Fibroblast of villous mesenchyme (primary cell): ENCODE measurements at places on chromosomes 5 and 9.
A peak's percentile ranks its signal among the peaks of the same experiment; 100 is the strongest.

DNA sequence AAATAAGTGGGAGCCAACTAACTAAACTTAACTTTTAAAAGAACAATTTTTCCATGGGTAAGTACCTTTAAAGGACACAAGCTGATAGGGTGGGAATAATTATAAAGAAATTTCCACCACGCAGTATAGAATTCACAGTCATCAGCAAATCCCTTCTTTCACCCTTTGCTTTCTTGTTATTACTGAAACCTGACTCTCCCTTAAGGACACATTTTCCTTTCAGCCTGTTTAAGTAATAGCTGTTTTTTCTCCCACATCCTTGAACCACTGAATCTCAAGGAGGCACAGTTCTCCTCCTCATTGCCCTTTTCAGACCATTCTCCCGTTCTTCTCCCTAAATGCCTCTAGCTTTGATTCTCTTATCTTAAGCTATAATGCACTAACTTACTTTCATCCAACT, 6.3 kb downstream of the C5orf15 start:
- DNase-seq: peak; percentile 16

GRCh38 chr9:99680191-99680590, 141.5 kb upstream of the NR4A3 start:
- DNase-seq: peak; percentile 3

DNA sequence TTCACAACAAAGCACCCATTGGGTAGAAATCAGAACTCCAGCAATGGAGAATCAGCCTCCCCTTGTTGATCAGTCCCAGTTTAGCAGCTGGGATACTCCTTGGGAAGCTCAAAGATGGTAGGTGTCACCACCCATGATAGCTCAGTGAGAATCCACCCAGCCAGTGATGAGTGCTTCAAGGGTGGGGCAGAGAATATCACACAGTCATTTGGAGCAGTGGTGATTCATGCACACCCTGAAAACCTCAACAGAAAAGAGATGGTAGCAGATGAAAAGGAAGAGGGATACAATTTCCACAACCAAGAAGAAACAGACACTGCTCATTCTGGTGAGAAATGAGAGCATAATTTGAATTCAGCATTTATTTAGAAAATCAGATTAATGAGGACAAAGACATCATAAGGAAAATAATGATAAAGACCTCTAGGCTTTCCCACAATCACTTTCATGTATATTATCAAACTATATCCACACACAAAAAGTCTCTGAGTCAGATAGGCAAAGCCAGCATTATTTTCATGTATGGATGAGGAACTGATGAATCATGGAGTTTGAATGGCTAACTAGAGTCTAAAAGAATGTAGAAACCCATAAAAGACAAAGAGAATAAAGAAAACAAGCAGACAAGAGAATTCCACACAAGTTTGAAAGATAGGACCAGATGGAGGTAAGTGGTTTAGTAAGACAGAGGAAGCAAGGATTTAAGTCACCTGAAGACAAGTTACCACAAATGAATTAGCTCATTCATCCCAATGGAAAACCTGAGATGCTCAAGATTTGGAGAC, 82.9 kb downstream of the FEM1C start:
- DNase-seq: peak; percentile 56

DNA sequence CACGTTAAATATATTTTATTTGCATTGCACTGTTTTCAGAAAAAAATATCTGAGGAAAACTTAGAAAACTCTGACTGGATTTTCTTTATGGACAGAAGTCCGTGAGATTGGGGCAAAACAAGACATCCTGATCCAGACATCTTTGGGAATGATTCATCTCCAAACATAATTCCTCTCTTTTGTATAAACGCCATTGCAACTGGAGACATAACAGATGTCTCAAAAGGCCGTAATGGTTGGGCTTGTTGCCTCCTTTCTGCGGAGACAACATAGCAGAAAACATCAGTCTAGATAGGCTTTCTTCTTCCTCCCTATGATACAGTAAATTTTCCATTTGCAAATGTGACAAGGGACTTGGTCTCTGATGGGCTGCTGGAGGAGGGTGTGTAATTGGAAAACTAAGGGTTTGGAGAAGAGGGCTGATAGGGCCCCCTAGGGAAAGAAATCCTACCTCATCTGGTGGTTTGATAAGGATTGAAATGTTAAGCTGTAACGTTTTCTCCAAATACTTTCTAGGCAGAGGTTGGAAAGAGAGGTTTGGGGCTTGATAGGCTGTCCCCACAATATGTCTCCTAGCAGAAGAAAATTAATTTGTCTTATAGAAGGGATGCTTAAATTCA, 631.5 kb upstream of the ST8SIA4 start:
- DNase-seq: no peak

GRCh38 chr5:62231576-62231975, 74.4 kb upstream of the KIF2A start:
- no peak for DNase-seq

DNA sequence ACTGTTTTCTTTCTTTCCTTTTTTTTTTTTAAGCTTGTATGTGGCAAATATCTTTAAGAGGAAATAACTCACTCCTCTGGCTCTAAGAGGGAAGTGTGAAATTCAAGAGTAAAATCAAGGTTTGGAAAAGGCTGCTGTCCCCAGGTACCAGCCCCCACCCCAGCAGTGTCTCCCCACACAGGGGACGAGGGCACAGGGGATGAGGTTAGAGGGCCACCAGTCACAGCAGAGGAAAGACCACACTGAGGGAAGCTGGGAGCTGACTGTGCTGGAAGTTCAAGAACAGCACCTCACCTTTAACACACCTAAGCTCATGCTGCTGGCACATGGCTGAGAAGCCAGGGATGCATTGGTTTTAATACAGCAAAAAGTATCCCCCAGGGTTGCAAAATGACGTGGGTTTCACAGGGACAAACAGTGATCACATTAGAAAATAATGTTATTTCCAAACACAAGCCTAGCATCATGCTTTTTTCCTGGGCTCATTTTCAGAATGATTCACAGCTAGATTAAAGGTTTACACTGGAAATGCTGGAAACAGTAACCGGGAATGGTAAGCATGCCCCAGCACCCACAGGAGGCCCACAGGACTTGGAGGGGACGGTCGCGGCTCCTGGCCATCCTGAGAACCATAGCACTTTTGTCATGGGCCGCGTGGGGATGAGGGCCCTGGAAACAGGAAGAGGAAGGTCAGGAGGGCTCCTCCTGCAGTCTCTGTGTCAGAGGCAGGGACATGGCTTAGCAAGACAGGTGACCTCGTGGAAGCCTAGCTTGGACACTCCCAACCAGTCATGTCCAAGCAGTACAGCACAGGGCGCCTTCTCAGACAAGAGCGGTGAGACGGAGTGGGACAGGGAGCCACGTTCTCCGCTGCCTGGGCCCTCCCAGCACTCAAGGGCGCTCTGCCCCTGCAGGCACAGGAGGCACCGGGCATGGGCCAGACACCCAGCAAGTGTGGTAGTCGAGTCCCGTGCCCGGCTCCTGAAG, 6.9 kb downstream of the LPCAT1 start:
- DNase-seq: peak; percentile 71

DNA sequence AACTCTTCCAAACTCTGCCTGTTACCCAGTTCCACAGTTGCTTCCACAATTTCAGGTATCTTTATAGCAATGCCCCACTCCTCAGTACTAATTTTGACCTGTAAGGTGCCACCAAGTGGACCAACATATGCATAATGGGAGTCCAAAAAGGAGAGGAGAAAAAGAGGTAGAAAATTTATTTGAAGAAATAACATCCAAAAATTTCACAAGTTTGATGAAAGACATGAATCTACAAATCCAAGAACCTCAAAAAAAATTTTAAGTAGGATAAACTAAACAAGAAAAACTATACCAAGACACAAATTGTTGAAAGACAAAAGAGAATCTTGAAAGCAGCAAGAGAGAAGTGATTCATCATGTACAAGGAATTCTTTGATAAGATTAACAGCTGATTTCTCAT, 79.8 kb downstream of the BARX1 start:
- DNase-seq: no peak

GRCh38 chr9:105154723-105155191, 89.7 kb upstream of the SLC44A1 start:
- peak; percentile 83 for DNase-seq

- DNase-seq: peak; percentile 20
Measured at GRCh38 chr9:95332860-95333259, 15.4 kb upstream of the FANCC start.

DNA sequence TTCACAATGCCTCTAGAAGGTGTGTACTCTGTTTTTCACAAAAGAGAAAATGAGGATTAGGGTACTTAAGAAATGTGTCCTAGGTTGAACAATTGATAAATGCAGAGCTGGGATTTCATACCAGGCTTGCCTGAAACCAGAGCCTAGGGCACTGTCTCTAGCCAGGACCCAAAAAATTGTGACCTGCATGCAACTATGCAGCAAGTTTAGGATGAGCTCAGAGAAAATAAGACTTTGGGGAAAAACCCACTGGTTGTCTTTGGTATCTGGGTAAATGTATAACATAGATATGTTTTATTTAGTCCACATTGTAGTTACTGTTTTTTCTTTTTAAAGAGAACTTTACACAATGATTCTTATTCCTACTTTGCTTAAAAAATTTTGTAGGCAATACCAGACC, 177.1 kb upstream of the SEMA6A start:
- DNase-seq: no peak

DNA sequence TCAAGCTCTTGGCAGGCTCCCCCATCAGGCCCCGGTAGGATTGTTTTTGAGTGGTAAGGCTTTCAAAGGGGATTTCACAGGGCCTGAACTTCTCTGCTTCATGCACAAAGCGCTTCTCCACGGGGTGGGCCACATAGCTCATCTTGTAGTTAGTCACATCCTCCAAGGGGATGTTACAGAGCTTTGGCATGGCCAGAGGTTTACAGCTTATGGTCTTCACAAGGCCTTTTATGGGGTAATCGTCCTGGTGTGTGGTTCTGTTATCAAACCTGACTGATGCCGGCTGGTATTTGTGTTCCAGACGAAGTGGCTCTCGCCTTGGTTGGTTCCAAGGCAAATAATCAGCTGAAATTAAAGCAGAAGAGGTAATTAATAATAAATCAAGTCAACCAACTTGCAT, 104.3 kb downstream of the SAXO1 start:
- peak; percentile 28 for DNase-seq

- DNase-seq: peak; percentile 39
Measured at GRCh38 chr5:7850395-7851239, at the start of gene CFAP90. TSS of gene CFAP90 (minus strand) at chr5:7851133. CDS start at chr5:7851021, 112 bp downstream.

DNA sequence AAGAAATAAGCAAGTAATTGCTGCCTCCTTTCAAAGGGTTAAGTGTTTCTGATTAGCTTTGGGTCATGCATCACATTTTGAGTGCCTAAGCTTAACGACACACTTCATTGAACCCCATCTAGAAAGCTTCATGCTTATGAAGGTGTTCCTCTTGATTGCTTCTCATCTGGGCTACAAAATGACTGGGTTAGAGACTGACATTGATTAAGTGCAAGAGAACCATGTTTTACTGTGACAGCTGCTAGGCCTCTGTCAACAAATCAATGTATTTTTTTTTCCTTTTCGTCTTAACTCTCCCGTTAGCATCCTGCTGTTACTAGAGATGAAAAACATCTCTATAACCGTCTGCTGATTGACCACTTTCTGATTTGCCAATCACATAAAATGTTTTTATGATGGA, 725.0 kb downstream of the TLE1 start:
- no peak for DNase-seq

DNA sequence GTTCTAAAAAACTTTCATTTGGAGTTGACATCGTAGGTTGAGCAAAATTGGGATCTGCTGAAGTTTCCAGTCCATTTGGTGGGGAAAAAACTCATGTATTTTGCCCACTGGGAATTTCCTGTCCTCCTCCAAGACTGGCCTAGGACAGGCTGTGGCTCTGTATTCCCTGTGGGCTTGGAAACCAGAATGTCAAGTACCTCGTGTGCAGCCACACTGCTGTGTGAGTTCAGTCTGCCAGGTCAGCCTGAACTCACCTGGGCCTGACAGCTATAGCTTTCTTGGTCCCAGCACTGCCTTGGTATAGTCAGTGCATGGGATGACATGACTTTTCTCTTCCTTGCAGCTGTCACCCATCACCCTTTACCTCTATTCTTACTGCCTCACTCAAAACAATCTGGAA, 35.0 kb upstream of the KLF9 start:
- DNase-seq: no peak

DNA sequence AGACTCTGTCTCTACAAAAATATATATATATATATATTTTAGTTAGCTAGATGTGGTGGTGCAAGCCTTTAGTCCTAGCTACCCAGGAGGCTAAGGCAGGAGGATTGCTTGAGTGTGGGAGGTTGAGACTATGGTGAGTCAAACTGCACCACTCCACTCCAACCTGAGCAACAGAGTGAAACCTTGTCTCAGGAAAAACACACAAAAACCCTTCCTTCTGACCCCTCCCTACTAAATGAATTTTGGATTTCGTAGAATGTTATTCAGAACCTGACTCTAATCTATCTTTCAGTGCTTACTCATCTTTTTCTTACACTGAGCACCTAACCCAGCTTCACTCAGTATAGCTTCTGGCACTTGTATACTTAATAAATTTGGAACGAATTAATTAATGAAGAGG, 35.2 kb upstream of the IL7R start:
- no peak for DNase-seq

- DNase-seq: no peak
Measured at GRCh38 chr9:109518621-109519335, 20.7 kb upstream of the PTPN3 start.

- DNase-seq: peak; percentile 62
Measured at GRCh38 chr9:33737811-33738606, 57.4 kb upstream of the PRSS3 start.

GRCh38 chr5:122957457-122957856, 79.1 kb downstream of the PPIC start:
- DNase-seq: no peak

DNA sequence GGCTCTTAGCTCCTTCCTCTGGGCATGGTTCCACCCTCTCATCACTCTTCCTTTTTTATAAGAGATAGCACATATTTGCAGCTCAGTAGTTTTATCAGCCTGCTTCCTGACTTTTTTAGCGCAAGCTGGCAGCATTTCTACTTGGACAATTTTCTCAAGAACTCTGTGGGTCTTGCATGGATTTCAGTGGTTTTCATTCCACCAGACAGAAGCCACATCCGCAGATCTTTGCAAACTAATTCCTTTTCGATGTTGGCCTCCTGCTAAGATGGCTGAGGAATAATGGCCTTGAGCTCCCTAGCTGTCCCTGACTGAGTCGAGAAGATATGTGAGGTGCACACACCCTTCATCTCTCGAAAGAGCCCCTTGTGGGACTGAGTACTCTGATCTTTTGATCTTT, 49.5 kb downstream of the GALNT12 start:
- DNase-seq: peak; percentile 88
